Left ventricle myocardium inferior (tissue), 1 donor: ENCODE measurements at places on chromosomes 6 and 20.

- DNase-seq: no peak
Observed at GRCh38 chr6:96795481-96795880, 41.8 kb downstream of the GPR63 start.

GRCh38 chr6:118260833-118261232, 287.3 kb upstream of the PLN start:
- DNase-seq: no peak

DNA sequence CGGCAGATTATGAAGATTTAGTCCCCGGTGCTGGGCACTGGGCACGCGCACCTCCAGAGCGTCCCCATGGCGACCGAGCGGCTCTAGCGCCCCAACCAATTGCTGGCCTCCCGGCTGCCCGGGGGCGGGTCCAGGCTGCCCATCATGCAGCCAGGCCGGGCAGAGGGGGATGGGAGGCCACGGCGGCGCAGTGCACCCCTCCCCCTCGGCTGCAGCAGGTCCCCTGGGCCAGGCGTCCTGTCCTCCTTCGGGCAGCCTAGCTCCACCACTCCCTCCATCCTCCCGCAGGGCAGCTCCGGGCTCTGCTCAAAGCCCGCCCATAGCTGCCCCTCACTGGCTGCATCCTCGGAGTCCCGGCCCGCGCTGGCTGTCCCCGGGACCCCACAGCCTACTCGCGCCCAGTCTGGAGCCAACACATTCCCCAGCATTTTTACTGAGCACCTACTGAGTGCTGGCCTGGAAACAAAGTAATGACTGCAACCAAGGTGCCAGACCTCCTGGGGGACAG, 99.4 kb downstream of the ASXL1 start:
- DNase-seq: peak; percentile 62

DNA sequence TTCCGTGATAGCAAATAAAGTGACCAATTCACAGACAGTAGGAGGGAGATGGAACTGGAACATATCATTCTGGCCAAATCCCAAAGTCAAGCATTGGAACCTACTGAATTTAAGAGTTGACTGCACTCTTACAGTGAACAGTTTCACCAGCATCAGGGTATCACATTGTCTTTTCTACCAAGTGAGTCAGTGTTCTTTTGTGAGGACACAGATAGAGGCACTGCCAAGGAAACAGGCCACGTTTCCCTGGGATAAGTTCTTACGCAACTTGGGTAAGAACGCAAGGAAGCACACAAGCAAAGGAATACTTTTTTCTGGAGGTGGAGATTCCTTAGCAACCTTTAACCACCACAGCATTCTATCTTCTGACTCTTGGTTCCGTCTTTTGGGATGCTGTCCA, 28.6 kb upstream of the ENPP5 start:
- no peak for DNase-seq

GRCh38 chr6:57173056-57173885, 1.1 kb downstream of the BAG2 start:
- DNase-seq: no peak

GRCh38 chr6:31009731-31010130, 543 bp upstream of the MUC22 start:
- DNase-seq: no peak

- no peak for DNase-seq
Observed at GRCh38 chr20:60306551-60306950, 348.3 kb downstream of the CDH26 start.

DNA sequence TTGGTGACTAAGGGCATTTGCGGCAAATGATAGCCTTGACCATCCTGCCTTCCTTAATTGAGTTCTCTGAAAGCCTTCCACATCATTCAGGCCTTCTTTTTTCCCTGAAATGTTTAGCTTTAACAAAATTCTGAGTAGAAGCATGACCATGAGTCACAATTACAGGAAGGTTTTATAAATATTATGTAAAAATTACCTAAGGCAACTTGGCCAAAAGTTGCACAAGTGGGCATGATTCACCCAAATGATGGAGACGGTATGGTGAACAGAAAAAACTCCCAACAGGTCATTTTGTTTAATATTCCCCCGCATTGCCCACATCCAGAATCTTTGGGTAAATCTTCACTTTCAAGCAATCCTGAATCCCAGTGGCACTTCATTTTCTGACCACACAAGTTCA, 37.0 kb downstream of the MC3R start:
- no peak for DNase-seq

DNA sequence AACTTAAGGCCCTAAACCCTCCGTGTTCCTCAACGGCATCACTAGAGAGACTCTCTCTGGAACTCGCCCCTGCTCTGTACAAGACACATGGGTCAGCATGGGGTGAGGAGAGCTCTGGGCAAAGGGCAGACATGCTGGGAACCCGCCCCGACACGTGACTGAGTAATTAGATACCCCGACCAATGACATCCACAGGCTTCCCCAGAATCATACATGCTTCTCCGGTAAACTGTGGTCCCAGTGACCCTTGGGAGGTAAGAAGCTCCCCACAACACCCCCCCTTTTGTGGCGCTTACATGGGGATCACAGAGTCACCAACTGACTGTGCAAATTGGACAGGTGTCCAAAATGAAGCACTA, 31.7 kb upstream of the RPS6KA2 start:
- no peak for DNase-seq

GRCh38 chr6:7939864-7940228, 29.3 kb upstream of the TXNDC5 start:
- DNase-seq: no peak

DNA sequence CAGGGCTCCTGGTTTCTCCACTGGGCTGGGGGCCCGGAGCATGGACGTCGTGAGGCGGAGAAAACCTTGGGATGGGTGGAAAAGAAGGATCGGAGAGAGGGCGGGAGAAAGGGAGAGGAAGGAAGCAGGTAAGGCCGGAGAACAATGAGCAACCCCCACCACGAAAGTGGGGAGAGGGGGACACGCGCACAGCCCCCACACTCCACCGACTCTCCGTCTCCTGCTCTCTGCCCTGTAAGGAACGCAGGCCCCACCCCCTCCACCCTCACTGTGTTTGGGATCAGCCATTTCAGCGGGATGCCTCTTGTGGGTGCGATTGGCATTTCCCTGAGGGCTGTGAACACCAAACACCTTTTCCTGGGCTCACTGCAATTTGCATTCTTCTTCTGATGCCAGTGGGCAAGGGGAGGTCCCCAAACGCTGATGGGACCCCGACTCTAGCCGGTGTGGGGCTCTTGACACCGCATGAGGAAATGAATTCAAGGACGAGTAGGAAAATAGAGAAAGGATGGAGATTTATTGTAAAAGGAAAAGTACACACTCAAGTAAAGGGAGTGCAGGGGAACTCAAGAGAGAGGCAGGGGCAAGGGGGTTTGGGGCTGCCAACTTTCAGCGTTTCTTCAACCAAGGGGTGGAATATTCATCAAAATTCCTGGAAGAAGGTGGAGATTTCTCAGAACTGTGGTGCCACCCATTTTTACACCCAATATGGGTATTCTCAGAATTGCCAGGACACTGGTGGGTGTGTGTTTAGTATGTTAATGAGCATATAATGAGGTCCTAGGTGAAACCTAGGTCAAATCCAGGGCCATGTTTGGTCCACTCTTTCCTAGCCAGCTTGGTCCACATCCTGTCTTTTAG, 13.1 kb upstream of the RAET1L start:
- no peak for DNase-seq

- DNase-seq: no peak
Observed at GRCh38 chr20:542777-543368, 717 bp downstream of the CSNK2A1 start.

- no peak for DNase-seq
Observed at GRCh38 chr6:64254558-64254957, 619.0 kb downstream of the PHF3 start.

DNA sequence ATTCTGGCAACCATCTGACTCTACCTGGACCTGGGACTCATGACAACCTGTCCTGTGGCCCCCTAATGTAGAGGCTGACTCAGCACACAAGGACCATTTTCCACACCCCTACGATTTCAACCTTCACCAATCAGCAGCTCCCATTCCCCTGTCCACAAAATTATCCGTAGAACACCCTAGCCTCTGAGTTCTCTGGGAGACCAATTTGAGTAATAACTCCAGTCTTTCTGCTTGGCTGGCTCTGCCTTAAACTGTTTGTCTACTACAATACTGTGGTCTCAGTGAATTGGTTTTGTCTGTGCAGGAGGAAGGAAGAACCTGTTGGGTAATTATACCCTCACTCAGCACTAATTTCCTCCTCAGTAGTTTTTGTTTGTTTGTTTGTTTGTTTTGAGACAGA, 99.3 kb upstream of the MRPS10 start:
- no peak for DNase-seq

- no peak for DNase-seq
Observed at GRCh38 chr6:118579786-118580185, 31.7 kb downstream of the PLN start.
